ENCODE measurements at places on chromosomes 7 and 10.

DNA sequence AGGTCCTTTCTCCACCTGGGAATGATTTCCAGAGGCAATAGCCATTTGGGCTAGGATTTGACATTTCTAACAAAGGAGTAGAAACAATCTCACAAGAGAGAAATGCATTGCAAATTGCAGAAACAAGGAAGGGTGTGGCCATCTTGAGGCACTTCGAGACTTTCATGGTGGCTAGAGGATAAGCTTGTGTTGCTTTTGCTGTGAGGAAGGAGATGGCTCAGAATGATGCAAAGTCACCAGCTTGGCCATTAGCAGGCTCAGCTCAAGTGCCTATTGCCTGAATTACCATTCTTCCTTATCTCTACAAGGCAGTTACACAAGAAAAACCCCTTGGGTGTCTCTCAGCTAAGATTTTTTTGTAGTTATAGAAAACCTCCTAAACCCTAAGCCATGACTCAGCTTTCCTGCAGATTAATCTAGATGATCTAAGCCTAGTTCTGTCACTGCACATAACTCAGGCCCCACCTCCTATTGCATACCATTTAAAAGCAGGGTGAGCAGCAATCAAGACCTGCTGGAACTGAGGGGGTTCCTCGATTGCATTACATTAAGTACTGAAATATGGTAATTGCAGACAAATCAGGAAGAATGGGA lies 683.1 kb downstream of the NRG3 start:
- DNase-seq, result no peak

- no peak for DNase-seq
Observed at GRCh38 chr7:149862156-149862555, 11.6 kb upstream of the ATP6V0E2 start.

DNA sequence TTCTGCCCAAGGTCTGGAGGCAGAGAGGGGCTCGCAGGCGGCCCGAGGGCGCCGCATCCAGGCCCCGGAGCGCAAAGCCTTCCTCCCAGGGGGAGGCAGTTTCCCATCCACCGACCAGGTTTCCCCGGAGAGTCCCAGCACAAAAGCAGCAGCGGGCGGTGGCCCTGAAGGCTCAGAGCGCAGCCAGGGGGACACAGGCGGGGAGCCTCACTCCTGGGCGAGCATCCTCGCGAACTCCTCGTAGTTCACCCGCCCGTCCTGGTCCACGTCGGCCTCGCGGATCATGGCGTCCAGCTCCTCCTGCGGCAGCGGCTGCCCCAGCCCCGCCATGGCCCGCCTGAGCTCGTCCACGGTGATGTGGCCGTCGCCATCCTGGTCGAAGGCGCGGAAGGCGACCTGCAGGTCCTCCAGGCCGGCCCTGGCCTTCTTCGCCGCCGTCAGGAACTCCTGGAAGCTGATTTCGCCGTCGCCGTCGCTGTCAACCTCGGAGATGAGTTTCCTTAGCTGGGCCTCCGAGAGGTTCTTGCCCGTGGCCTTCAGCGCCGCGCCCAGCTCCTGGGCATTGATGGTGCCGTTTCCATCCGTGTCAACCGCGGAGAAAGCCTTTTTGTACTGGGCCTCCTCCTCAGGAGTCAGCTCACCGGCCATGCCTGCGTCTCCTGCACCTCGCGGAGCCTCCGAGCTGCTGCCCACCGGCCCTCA lies 428 bp downstream of the CALML5 start:
- no peak for DNase-seq

GRCh38 chr10:97684866-97685394 lies 2.1 kb downstream of the AVPI1 start:
- no peak for DNase-seq

- DNase-seq, result no peak
Observed at GRCh38 chr7:149780056-149780455, 6.7 kb upstream of the ZNF467 start.

DNA sequence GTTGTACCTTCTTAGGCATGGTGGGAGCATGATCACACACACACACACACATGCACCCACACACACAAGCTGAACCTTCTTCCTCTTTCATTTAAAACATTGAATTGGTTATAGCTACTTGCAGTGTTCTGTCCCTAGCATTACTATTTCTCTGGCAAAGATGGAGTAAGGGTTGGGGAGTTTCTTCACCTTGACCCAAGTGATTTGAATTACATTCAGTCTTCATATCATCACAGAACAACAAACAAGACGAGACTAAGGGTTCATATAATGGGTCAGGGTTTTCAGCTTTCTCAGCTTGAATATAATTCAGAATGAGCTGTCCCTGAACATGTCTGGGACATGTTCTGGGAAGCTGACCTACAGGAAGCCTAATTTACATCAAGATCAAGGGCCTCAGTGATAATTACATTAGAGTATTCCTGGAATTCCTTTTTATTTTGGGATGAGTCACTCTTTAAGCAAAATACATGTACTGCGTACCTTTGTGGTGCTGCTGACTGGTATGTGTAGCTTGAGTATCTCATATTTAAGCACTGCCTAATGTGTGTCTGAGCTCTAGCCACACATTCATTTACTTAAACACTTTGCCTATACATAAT lies 213.5 kb upstream of the TMEM229A start:
- DNase-seq, result no peak

GRCh38 chr10:98572594-98572993 lies 125.9 kb upstream of the HPS1 start:
- no peak for DNase-seq

- DNase-seq, result no peak
Observed at GRCh38 chr7:104382616-104383015, 54.2 kb downstream of the LHFPL3 start.

- DNase-seq, result no peak
Observed at GRCh38 chr7:101273206-101273605, 28.3 kb upstream of the FIS1 start.

- DNase-seq, result no peak
Observed at GRCh38 chr7:112986256-112987031, 100.2 kb downstream of the GPR85 start.

DNA sequence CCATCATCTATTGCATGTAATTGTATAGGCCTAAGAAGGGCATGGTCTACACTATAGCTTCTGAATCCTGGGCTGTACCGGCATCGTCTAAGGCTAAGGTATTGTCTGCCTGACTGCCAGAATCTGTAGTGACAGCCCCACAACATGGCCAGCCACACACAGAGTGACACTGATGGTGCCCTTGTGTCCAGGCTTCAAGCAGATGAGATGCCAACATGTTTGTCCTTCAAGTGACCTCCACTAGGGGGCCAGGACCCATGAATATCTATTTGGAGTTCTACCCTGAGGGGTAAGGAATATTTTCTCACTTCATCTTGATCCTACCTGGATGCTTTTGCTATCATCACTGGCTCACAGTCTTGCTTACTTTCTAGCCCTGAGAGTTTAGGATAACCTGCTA lies 1.5 kb downstream of the CYP3A7 start:
- DNase-seq, result no peak

GRCh38 chr10:120701381-120701780 lies 149.8 kb upstream of the WDR11 start:
- no peak for DNase-seq

DNA sequence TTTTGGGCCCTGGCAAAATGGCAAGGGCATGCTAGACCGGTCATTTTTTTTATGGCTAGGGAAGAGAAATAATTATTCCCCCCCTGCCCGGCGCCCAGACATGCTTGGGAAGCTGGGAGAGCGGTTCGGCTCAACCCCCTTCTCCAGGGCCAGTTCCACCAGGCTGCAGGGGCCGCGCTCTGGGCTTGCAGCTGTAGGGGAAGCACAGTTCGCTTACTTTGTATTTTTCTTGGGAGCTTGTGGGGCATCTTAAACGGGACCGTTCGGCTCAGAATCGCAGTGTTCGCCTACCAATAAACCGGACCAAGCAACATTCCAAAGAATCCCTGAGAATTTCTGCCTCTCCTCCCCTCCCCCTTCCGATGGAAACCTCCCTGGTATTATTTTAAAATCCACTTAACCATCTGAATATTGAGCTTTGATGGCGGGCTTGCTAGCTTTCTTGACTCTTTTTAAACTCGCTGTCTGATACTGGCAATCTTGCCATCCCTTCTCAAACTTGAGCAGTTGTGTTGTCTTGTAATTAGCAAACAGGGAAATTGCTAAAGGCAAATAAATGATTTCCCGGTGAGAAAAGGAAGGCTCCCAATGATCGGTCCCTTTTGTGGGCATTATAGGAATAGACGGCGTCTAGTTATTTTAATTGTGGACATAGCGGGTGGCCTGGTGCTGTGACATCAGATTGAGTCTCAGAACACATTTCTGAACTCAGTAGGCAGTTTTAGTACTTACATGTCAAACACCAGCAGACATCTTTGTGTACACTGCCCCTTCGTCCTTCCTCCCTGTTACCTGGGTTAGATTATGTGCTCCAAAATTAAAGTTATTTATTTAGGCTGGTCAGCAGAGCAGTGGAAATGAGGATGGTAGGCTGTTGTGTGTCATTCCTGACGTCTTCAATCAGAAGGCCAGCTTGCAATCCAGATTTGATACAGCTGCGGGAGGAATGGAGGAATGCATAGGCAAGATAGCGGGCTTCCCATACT lies 3.4 kb downstream of the TCF7L2 start:
- no peak for DNase-seq

DNA sequence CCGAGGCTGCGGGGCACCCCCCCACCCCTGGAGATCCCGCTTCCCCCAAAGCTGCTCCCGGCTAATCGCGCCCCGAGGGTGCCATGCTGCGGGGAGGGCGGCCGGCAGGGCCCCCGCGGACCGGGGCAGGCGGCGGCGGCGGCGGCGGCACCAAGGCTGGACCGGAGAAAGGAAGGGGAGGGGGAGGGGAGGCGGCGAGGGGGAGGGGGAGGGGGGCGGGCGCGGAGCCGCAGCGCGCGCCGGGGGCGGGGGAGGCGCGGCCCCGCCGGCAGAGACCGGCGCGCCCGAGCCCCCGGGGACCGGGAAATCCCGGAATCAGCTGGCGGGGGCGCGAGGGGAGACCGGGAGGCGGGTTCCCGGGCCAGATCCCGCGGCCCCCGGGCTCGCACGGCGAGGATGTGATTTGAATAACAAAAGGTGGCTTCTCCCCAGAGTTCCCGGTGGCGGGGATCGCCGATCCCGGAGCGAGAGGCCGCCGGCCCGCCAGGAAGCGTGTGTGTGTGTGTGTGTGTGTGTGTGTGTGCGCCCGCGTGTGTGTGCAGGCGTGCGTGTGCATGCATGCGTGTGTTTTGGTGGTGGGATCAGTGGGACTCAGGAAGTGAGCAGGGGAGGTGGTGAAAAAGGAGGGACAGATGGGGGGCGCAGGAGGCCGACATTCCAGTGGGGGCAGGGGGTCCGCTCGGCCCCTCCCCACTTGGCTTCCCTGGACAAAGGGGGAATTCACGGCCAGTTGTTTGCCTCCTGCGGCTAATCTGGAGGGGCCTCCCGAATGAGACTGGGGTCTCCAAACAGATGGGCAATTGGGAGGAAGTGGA lies 99.5 kb downstream of the HIP1 start:
- peak; percentile 18 for DNase-seq

DNA sequence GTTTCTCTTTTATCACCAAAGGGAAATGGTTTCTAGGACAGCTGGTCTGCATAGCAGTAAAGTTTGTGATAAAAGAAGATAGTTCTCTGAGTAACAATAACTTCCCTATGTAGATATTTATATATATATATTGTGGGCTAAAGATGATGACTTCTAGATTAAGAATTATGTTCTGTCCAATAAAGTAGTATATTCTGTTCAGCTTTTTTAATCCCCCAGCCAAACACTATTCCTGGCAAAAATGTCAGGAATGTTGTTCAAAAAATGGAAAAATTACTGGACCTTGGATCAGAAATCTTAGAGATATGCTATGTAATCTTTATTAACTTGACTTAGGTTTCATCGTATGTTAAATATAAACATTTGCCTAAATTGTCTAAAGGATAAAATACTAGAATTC lies 136.3 kb upstream of the GNAI1 start:
- no peak for DNase-seq

GRCh38 chr7:17620566-17620965 lies 319.7 kb downstream of the SNX13 start:
- no peak for DNase-seq

DNA sequence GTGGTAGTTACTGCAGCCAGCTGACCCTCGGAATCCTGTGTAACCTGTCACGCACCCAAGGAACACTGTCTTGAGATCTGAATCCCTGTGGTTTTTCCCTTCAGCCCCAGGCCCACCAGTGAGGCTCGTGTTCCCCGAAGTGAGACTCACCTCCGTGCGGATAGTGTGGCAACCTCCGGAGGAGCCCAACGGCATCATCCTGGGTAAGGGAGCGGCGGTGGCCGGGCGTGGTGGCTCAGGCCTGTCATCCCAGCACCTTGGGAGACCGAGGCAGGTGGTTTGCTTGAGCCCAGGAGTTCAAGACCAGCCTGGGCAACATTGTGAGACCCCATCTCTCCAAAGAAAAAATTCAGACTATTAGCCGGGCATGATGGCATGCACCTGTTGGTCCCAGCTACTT lies 549.9 kb upstream of the FOXK1 start:
- no peak for DNase-seq

- DNase-seq, result no peak
Observed at GRCh38 chr10:127612-128432, 7.4 kb upstream of the ZMYND11 start.

GRCh38 chr7:101832685-101833375 lies 15.4 kb downstream of the CUX1 start:
- DNase-seq, result no peak

- no peak for DNase-seq
Observed at GRCh38 chr7:99005776-99006175, 127.4 kb downstream of the TRRAP start.

DNA sequence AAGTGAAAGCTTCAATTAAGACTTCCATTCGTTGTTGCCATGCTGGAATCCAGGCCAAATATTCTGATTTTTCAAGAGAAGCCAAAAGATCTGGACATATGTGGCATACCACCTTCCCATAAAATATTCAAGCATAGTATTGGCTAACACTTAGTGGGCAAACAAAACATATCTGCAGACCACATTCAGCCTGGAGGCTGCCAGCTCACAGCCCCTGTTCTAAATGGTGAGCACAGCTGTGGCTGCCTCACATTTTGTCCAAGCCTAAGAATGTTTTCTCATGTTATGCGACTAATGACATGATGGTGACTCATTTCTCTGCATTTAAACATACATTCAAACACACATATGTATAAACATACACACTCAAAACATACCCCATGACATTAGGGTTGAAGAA lies 10.6 kb upstream of the CALU start:
- DNase-seq, result no peak

GRCh38 chr10:34864149-34865067 lies 49.3 kb upstream of the PARD3 start:
- no peak for DNase-seq

DNA sequence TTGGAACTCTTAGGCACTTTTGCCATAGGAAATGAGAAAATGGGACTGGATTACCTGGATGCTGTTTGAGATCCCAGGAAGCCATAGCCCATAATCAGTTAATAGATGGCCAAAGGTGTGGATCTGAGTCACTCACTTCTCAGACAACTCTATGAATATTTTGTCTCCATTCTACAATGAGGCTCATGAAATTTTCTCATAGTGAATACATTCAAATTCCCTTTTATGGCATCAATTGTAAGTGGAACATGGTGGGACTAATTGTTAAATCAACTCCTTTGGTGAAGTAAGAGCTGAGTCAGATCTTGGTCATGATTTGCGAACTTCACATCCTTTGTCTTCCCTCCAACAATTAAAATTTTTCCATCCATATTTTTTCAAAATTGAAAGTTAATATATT lies 222.1 kb downstream of the ARL4A start:
- DNase-seq, result no peak

- DNase-seq, result no peak
Observed at GRCh38 chr10:13953371-13953770, 366.6 kb downstream of the PRPF18 start.

All from activated CD4-positive, alpha-beta T cell treated with anti-CD3 and anti-CD28 coated beads for 24 hours (primary cell).